ENCODE measurements at places on chromosomes 5 and 9.

- DNase-seq = no peak
Observed at GRCh38 chr5:1913578-1913977, 30.9 kb upstream of the IRX4 start.

- no peak for DNase-seq
Observed at GRCh38 chr5:161385027-161385426, 161.5 kb downstream of the GABRB2 start.

DNA sequence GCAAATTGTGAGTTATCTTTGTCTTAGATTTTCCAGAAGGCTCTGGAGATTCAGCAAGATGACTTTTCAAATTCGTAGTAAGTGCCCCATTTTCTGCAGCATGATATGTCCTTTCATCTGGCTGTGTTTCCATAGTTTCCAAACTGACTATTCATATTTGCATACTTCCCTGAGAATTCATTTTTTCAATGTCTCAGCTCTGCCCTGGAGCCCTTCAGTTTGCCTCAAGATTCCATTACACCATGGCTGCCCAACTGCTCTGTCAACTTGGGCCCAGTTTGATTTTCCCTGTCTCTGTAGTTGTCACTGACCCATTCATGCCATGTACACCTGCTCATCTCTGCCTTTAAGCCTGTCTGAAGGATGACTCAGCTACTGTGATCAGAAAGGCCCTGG, 94.2 kb upstream of the RUSC2 start:
- no peak for DNase-seq

DNA sequence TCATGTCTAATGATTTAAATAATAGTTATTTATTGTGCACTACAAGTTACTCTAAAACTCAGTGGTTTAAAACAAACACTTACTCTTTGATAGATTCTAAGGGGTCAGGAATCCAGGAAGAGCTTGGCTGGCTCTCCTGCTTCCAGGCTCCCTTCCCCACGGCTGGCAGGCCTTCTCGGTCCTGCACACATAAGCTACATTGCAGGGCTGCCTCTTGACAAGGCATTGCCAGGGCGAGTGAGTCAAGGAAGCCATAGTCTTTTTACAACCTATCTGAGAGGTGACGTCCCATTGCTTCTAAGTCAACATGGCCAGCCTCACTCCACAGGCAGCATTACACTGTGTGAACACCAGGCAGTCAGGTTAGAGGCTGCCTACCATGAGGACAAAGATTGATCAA, 119.8 kb downstream of the AUH start:
- DNase-seq = no peak
